CD4-positive, alpha-beta memory T cell (primary cell): ENCODE measurements at places on chromosomes 3 and 15.

- no peak for DNase-seq
Measured at GRCh38 chr3:123442908-123443307, 6.0 kb downstream of the ADCY5 start.

- DNase-seq = no peak
Measured at GRCh38 chr15:70777170-70777926, 14.0 kb upstream of the UACA start.

- DNase-seq = no peak
Measured at GRCh38 chr3:109098079-109098644, 19.8 kb downstream of the MORC1 start.

DNA sequence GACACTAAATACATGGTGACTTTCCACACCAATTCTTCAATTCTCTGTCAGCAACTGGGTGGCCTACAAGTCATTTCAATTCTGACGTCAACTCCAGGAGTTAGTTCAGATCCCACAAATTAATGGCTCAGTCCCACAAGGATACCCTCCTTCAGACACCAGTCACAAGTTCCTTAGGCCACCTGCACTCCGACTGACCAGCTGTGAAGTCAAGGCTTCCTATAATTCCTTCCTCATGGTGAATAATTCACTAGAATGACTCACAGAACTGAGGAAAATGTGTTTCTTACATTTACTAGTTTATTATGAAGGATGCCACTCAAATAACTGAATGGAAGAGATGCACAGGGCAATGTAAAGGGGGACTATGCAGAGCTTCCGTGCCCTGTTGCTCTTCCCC, 6.3 kb upstream of the PIAS1 start:
- no peak for DNase-seq

DNA sequence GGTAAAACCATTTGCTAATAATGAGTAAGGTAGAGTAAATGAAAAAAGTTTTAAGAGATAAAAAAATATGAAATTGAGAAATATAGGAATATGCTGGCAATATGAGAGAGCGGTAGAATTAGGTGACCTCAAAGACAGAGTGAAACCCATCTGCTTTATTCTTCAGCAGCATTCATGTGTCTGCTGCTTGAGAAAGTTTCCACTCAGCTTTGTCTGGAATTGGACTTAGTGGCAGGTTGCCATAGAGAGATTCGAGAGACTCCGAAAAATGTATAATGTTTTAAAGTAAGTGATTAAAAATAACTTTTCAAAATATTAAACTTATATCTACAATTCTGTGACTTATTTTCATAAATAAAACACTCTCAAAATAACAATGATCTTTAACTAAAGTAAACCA, 5.0 kb downstream of the SUCNR1 start:
- DNase-seq = no peak

GRCh38 chr3:95319921-95320494, 1257.1 kb downstream of the NSUN3 start:
- DNase-seq = no peak

DNA sequence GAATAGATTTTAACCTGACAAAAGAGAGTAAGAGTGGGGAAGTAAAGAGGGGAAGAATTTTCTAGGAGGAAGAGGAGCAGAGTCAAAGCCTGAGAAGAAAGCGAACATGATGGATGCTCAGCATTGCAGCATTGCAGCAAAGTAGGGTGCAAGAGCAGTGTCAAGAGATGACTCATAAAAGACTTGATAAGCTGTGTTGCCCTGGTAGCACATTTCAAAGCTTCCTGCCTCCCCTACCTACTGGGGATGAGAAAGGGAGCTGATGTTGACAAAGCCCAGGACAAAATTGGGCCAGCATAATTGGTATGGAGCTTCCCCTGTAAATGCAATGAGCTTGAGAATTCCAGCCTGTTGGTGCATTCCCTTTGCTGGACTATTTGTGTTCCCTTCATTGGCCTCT, 121.6 kb upstream of the ST8SIA2 start:
- DNase-seq = no peak

DNA sequence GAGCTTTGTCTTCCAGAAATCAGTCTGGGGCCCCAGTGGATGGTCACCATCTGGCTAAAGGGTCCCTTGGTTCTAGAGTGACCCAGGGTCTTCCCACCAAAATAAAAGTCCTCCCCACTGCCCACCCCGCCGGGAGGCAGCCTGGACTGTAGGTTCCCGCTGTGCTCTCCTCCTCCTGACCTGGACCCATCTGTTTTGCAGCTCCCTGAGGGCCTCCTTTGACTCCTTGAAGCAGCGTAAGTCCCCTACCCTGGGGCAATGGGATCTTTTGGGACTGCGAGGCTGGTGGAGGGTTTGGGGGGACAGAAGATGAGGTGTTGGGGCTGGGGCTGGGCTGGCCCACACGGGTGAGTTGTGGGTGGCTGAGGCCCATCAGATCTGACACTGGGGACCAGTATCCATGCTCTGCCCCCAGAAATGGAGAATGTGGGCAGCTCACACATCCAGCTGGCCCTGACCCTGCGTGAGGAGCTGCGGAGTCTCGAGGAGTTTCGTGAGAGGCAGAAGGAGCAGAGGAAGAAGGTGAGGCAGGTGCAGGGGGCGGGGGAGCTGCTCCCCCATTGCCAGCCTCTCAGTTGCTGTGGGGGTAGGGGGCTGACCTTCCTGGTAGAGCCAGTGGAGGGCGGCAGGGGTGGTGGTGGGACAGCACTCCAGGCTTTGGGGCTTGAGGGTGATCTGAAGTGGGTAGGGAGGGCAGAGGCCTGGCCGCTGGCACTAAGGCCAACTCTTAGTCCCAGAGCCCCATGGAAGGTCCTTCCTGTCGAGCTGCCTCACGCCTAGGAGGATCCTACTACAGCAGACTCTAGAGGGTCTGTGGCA, 30.4 kb downstream of the PSTPIP1 start:
- no peak for DNase-seq

DNA sequence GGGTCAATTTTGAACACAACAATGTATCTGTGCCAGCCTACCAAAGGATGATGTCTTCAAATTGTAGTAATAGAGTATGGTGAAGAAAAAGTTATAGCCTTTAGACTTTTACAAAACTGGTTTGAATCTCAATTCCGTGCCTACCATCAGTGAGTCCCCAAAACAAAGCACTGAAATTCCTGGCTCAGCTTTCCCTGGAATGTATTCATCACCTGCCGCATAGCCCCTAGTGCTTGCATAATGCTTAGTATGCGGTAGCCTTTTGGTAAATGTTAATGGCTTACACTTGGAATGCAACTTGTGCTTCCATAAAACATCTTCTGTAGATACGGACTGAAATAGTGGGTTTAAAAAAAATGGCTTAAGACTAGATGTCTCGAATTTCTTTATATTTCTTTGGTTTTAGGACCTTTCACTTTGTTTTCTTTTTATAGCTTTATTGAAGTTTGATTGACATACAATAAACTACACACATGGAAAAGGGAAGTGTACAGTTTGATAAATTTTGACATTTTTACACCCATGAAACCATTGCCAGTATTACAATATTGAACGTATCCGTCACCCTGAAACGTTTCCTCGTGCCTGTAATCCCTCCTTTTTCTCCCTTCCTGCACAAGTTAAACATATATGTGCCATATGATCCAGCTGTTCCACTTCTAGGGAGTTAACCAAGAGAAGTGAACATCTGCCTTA, 12.1 kb downstream of the SACM1L start:
- no peak for DNase-seq

- no peak for DNase-seq
Measured at GRCh38 chr3:161915418-161915750, 418.8 kb downstream of the OTOL1 start.

DNA sequence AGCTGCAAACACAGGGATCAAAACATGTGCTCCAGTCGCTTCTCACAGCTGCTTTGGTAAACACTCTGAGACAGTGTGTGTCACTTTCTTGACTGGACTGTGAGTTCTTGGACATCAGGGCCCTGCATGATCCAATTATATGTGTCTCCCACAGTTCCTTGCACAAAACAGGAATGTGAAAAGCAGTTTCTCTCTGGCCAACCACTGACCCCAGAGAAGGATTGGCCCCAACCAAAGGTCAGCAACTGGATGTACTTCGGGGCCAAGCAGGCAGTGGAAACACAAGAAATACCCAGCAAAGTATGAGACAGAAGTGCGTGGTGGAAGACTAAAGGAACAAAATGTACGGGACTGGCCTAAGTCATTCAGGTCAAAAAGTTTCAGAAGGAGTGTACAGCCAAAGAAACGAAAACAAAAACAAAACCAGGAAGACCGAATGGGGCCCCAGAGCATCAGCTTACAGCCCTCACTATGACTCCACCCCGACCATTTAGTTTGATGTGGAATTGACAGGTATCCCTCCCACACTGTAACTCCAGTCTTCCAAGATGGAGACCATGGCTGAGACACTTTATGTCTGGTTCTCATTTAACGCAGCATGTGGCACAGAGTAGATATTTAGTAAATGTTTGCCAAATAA, 76.7 kb upstream of the LPP start:
- DNase-seq = no peak

GRCh38 chr15:45129651-45130129, at the start of the genes DUOX1 and DUOXA1:
Gene DUOX1, plus strand, starts transcription at chr15:45129994. Its CDS starts 1,973 bp downstream, at chr15:45131967.
Gene DUOXA1, minus strand, starts transcription at chr15:45129879. Its CDS starts 6,865 bp downstream, at chr15:45123014.
- no peak for DNase-seq

DNA sequence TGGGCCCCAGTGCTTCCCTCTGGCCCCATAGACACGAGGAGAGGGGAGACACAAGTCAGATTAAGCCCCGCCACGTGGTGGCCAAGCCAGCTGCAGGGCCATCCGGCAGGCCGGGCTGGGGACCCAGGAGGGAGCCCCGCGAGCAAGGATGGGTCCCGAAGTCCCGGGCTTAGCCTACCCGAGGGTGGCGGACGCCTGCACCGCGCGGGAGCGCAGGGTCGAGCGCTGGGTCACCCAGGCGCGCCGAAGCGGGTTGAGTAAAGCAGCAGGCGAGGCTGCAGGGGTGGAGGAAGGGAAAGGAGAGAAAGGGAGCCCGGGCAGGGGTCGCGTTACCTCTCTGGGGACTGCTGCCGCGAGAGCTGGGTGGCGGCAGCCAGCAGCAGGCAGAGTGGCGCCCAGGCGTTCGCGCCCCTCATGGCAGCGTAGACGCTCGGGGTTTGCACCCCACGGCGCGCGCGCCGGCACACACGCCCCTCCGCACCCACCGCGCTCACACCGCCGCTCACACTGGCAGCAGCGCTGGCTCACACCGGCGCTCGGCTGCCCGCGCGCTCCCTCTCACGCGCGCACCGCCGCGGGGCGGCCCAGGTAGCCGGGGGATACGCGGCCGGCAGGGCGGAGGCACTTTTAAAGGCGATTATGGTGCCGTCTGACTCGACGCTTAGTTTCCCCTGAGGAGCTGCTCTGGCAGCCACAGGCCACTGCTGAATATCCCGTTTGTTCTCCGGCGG, at the start of gene PCOLCE2:
Gene PCOLCE2 (minus strand): TSS at position 603 of the 731 bp plus-strand sequence. CDS start 187 bp downstream, at position 416.
- DNase-seq = peak; percentile 7

DNA sequence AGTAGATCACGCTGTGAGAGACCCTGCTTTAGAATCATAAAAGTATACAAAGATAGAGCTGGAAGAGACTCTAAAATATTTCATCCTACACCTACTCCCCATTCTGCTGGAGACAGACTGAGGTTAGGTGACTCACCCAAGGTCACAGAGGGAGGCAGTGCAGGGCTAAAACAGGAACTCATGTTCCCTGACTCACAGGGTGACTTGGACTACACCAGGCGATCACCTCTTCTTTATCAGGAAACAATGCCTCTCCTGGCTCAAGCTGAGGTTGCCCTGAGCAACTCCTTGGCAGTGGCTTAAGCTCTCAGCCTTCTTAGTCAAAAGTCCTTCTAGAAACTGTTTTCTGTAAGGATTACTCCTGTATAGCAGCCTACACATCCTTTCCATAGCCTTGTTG, 26.4 kb upstream of the TNFAIP8L3 start:
- no peak for DNase-seq

DNA sequence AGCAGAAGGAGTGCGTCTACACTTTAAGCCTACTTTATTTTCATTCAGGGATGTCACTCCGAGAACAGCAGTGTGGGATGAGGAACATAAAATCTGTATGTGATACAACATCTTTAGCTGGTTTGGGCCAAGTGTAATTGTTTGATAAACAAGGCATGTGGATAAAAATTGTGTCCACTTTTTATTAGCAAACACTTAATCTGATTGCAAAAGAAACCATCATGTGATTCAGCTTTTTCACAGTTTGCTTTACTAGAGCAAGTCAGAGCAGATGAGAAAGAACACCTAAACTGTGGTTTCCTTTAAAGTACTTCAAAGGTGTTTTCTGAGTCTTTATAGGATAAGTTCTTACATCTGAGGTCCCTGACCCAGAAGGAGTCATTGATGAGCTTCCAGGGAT, 237.9 kb downstream of the THSD4 start:
- DNase-seq = no peak

DNA sequence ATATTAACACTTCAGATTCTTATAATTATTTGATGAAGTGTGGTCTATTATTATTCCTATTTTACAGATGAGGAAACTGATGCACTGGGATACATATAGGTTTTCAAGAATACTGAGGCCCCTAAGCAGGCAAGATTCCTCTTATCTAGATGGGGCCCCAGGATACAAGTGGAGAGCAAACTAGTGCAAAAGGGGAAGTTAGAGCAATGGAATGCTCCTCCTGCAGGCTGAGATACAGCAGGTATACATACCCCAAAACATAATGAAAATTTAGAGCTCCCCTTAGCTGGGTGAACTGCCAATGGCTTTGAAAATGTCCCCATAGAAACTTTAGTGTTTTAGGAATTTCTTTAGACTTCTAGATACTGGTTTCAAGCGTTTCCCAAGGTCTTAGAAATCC, 247.1 kb downstream of the CHST2 start:
- DNase-seq = no peak

DNA sequence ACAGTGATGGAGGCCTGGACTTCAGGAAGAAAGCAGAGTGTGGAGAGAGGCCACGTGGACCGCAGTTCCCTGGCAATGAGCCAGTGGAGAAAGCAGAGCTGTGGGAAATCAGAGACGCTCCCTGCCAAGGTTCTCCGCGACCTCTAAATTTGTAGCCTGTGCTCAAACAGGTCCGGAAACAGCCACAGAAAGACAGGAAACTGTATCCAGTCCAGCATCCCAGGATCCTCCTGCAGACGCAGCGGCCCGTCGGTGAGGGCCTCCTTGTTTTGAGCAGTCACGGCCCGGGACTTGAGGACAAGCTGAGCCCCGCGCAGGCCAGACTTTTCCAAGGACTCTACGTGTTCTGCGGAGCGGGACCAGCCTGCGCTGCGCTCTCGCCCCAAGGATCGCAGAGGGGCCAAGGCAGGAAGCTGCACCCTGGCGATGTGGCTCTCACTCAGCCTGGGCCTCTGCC, 22.3 kb downstream of the RPSA start:
- DNase-seq = no peak

DNA sequence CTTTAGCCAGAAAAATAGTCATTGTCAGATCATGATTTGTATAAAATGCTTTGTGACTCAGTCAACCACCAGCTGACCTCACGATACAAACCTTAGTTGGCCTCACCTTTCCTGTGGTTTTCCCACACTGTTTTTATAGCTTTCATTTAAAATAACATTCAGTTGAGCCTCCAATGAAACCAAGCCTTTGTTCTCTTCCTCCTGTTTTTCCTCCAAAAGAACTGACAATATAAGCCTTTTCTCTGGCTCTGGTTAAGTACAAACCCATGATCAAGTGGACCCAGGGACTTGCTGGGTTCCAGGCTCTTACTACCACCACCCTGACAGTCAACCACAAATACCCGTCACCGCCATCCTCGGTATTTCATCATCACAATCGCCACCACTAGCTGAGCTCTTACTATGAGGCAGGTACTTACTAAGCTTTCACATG, 81.7 kb downstream of the TAMM41 start:
- DNase-seq = no peak

- no peak for DNase-seq
Measured at GRCh38 chr3:43353923-43354670, 67.8 kb downstream of the SNRK start.

GRCh38 chr3:9508781-9509180, 44.8 kb downstream of the LHFPL4 start:
- DNase-seq = no peak
